CD8-positive, alpha-beta T cell (primary cell): ENCODE measurements at places on chromosomes 1 and 21. TPM values are rescaled to one million over a fixed set of nuclear protein-coding genes. Genes with fewer than 3 reads are reported as not detected.

The A3GALT2 gene
- total RNA-seq = not detected

The NOL9 gene
- 67.9 TPM for total RNA-seq

The ICOSLG gene
- total RNA-seq = 40.5 TPM

The CCDC185 gene
- not detected for total RNA-seq

The PGLYRP3 gene
- not detected for total RNA-seq

The PADI4 gene
- total RNA-seq = 0.57 TPM

The KRTAP20-1 gene
- total RNA-seq = not detected

The HEYL gene
- not detected for total RNA-seq

The CTSS gene
- 58.3 TPM for total RNA-seq

The LSM10 gene
- 21.4 TPM for total RNA-seq

The LCE2C gene
- total RNA-seq = not detected

The KCTD3 gene
- 0.72 TPM for total RNA-seq

The CYP4Z1 gene
- total RNA-seq = not detected

The ZNF648 gene
- not detected for total RNA-seq

The MAN1C1 gene
- total RNA-seq = 25.7 TPM

The RGS5 gene
- total RNA-seq = 1.2 TPM

The TMEM125 gene
- total RNA-seq = not detected

The DENND2D gene
- total RNA-seq = 50.5 TPM

The HORMAD1 gene
- not detected for total RNA-seq

The JAM2 gene
- total RNA-seq = not detected

The WNT3A gene
- total RNA-seq = not detected

The OR2T35 gene
- not detected for total RNA-seq

The AMY1C gene
- total RNA-seq = not detected

The TMEM82 gene
- not detected for total RNA-seq

The TTC39A gene
- not detected for total RNA-seq

The DNM3 gene
- total RNA-seq = 1.1 TPM

The RXFP4 gene
- total RNA-seq = not detected

The NHLH1 gene
- total RNA-seq = not detected

The INKA2 gene
- 0.36 TPM for total RNA-seq

The C1orf105 gene
- not detected for total RNA-seq

The GNG4 gene
- not detected for total RNA-seq

The VWA5B1 gene
- total RNA-seq = not detected

The CRNN gene
- not detected for total RNA-seq

The INAVA gene
- not detected for total RNA-seq

The ODF2L gene
- total RNA-seq = 49.3 TPM

The IFNAR2 gene
- 30.0 TPM for total RNA-seq
